ENCODE measurements at places on chromosomes 11 and 22.

DNA sequence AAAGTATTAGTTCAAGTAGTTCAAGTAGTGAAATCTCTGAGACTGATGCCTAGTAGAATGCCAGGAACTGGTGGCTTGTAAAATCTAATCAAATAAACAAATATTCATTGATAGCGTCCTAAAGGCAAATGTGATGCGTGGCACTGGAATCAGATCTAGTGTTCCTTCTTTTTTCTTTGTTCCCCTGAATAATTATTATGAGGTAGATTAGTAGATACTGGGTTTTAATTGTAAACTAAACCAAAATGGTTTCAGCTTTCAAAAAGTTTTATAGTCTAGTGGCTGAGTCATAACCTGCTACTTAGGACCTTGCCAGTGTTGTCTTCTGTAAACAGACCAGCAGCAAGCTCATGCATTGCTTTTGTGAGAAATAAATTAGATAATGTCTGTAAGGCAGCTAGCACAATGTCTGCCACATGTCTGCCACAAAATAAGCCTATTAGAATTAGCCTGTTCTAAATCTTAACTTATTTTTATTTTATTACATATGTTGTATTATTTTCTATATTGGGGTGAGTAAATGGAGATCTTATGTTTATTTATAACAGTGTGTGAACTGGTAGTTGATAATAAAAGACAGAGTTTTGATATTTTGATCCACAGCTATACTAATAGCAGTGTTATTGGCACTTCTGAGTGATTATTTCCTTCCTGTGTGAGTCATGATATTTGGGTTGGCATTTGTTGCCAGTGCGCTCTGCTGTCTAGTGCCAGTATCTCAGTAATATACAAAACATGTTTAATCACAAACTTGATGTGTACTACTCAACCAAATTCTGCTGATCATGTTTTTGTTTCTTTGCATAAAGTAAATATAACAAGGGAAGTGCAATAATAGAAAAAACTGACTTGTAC is 135.7 kb downstream of the TMEM135 start:
- peak; percentile 10 for DNase-seq

GRCh38 chr11:121762820-121763219 is 310.1 kb upstream of the SORL1-AS1 start:
- DNase-seq: peak; percentile 45

GRCh38 chr11:64459609-64460008 is 100.6 kb downstream of the RPS6KA4 start:
- no peak for DNase-seq

- no peak for DNase-seq
Observed at GRCh38 chr22:28973352-28973751, 88.3 kb downstream of the C22orf31 start.

GRCh38 chr22:17807578-17808410 is 33.5 kb upstream of the BID start:
- DNase-seq: no peak

- DNase-seq: no peak
Observed at GRCh38 chr22:46674367-46674781, 54.2 kb downstream of the GRAMD4 start.

DNA sequence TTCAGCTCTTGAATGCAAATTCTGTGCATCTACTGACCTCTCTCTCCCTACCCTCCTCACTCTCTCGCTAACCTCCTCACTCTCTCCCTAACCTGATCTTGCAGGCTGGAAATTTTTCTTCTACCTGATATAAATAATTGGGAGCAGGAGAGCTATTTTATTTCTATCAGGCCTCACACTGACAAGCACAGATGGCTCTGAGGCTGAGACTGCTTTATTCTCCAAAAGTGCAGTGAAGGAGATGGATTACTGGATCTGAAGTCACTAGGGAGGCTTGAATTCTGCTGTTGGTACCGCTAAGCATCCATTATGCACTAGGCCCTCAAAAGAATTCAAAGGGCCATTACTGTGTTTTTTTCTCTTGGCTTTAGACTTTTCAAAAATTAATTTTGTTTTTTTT is 19.4 kb upstream of the LDHA start:
- DNase-seq: no peak

- DNase-seq: no peak
Observed at GRCh38 chr11:135009125-135009524, 597.1 kb upstream of the B3GAT1 start.

DNA sequence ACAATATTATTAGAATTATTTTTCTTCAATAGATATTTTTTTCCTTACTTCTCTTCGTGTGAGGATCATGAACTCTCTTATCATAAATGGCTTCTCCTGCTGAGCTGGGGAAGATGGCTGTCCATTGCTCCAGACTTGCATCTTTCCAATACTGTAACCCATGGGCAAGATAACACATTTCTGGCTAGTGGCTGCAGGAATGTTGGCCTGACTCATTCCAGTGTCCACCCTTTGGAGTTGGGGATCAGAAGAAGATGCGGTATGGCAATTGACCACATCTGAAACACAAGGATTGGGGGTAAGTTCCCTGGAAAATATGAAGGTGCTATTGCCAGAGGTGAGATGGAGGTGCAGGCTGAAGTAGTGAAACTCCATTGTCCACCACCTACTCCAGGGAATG is 92.8 kb downstream of the FAR1 start:
- no peak for DNase-seq

DNA sequence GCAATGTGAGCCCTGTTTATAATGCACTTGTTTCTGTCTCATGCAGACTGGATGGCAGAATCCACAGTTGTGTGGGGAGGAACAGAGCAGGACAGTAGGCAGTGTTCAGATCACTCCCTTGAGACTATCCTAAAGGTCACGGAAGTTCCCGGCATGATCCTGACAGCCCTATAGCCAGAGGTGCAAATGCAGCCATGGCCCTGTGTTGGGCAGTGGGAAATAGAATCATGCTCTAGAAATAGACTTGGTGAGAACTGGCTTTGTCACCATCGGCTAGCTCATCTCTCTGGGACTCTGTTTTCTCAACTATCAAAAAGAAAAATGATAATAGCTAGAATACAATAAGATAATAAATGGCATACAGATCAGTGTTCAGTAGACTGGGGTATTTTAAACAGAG is 123.2 kb downstream of the FEZ1 start:
- no peak for DNase-seq

- DNase-seq: no peak
Observed at GRCh38 chr11:117823294-117823945, 1.1 kb downstream of the FXYD2 start.

DNA sequence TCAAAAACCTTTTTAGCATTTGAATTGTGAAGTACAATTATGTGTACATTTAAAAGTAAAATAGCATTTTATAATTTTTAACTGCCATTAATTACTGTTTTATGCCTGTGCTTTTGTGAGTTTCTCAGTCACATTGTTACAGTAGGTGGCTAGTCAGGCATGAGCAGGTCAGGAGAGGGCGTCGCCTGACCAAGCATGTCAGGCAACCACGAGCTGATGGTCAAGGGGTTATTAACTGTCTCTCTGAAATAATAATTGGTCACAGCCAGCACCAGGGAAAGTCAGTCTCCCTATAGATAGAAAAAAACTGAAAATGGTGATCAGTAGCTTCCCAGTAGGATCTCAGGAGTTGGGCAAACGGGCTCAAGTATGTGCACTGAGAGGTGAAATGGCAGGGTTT is 19.4 kb upstream of the CCDC81 start:
- no peak for DNase-seq

DNA sequence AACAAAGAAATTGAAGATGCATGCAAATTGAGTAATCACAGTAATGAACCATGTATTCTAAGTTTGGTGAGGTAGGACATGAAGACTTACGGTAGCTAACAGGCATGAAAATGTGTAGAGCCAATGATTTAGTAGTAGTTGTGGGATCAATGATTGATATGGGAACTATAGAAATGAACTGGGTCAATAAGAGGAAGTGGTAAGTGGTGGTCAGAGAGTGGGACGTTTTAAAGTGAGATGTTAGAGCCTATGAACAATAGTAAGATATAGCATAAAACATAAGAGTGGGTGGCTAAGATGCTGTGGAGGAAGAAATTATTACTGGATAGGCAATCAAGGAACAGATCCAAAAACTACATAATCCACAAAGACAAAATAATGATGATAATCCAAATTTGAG is 45.0 kb downstream of the DLG2 start:
- DNase-seq: no peak

GRCh38 chr11:122977470-122978298 is 4.0 kb downstream of the BSX start:
- no peak for DNase-seq

GRCh38 chr11:57213342-57214097 is 23.5 kb downstream of the APLNR start:
- peak; percentile 24 for DNase-seq

DNA sequence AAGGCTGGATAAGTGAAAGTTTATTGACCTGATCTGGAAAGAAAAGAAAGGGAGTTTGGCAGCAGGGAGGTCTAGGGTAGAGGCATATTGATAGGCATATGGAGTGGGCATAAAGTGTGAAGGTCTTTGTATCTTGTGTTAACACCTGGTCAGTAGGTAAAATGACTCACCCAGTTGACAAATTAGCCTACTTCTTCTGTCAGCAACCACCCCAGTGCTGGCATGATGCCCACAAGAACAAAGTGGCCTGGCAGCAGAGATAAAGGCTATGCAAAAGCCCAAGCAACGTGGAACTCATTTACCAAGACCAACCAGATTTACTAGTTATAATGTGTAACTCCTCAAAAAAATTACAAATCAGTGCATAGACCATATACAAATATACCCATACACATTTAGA is 4.9 kb downstream of the OR10A3 start:
- no peak for DNase-seq

- no peak for DNase-seq
Observed at GRCh38 chr11:17607083-17607429, 60.0 kb downstream of the OTOG start.

DNA sequence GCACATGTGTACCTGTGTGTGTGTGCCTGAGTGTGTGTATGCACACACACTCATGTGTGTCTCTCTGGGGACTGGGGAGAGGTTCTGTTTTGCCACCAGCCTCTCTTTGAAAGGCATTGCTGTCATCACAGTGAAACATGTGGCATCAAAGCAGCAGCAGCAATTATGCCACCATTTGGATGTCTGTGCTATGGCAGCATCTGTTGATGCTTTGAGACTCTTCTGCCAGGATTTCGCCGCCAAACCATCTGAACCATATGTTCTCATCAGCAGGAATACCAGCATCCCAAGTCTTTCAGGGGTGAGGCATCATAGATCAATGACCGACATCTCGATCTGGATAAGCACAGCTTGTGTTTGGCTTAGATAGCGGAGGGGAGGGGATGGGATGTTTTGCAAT is 168.6 kb downstream of the FAT3 start:
- DNase-seq: no peak

GRCh38 chr11:112212290-112212689 is 13.9 kb upstream of the PTS start:
- DNase-seq: no peak

DNA sequence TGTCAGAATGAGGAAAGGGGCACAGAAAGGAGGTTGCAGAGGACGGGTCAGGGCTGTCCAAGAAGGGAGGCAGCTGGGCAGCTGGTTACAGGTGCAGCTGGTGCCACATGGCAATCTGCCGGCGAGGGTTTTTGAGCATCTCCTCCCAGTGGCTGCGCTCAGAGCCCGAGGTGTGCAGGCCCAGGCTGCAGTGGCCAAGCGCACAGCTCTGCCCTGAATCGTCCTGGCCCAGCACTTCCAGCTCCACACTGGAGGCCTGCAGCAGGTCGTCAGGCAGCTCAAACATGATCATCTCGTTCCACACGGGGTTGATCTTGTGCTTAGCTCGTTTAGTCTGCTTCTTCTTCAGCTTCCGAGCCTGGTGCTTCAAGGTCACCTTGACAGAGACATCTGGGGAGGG is 42.2 kb downstream of the SYT13 start:
- DNase-seq: no peak

- DNase-seq: no peak
Observed at GRCh38 chr11:77249427-77249826, 52.1 kb downstream of the GDPD4 start.

GRCh38 chr11:17547051-17547577 is at the start of gene OTOG:
Gene OTOG, plus strand, starts transcription at chr11:17547259. Its CDS starts 114 bp downstream, at chr11:17547373.
- no peak for DNase-seq

DNA sequence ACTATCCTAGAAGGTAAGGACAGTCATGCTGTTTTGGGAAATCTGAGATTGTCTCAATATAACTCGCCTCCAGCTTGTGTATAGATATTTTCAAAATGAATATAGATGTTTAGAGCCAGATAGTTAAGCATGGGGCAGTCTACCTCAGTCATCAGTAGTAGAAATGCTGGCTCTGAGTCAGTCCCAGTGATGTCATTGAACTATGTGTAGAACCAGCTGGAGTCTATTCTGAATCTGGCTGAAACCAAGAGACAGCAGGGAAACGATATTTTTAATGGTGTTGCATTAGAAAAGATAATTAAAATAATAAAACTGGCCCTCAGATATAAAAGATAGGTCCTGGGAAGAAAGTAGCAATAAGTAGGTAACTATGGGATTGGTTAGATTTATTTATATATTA is 25.9 kb downstream of the PIWIL4 start:
- DNase-seq: no peak

DNA sequence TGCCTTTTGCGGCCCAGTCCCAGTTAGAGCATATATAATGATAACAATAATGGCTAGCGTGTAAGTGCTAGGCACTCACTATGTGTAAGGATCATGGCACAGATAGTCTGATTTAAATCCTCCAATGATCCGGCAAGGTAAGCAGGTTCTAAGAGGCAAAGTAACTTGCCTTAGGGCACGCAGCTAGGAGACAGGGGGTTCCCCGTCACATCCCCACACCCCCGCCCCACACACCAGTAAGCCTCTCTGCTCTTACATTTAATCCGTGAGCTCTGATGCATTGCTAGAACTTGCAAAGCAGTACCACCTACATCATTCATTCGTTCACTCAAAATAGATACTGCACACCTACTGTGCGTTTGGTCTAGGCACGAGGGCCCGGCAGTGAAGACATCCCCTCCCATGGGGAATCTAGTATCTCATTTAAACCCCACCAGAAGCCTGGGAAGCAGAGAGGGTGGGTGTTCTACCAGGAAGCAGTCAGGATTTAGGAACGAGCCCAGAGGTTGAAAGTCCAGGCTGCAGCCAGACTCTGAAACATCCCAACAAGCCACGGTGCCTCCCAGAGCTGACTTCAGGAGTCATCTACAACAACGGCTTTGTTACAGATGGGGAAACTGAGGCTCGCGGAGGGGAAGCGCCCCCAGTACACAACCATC is 20.6 kb downstream of the TMPRSS6 start:
- DNase-seq: no peak

DNA sequence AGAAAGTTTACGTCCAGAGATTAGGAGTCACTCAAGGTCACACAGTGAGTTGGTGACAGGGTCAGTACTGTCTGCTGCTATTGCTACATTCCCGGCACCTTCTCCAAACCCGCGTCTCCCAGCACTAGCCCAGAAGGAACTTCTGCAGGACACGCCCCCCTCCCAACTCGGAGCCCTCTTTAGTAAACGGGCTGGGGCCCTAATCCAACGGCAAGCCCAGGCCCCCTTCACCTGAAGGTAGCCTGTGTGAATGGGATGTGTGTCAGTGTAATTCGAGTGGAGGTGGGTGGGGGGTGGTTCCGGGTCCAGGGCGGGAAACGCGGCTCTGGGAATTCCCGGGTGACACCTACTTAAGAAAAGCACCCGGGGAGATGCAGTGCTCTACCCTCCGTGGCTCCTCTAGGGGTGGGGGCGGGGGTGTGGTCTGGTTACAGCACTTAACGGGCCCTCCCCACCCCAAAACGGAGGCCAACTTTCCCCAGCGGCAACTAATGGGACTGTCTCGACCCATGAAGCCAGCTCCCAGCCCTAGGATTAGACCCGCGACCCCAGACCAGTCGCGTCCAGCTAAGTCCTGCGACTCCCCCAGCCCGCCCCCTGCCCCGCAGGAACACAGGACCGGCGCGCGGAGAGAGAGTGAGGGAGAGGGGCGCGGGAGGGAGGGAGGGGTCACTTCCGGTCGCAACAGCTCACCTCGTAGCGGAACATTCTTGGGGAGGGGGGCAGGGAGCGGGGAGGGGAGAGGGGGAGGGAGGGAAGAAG is 468 bp downstream of the PATL1 start:
- no peak for DNase-seq
